ENCODE measurements at places on chromosomes 3 and 15.
A peak's percentile ranks its signal among the peaks of the same experiment; 100 is the strongest.

GRCh38 chr15:31005660-31006059 lies 14.2 kb upstream of the MTMR10 start:
- no peak for DNase-seq

GRCh38 chr3:164748626-164749025 lies 329.7 kb downstream of the SI start:
- no peak for DNase-seq

DNA sequence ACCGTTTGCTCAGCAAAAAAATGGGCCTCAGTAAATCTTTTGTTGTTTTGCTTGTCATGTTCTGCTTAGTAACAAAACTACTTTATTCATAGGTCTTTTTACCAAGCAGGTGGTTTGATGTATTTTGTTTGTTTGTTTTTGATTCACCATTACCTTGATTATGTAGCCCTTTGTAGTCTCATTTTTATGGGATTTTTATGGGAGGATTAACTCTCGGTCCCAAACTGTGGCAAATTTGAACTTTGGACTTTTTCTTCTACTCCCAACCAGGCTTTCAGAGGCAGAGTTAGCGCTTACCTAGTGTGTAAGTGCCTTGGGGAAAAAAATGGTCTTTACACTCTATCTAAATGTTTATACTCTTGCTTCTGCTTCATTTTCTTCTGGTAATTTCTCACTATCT lies 276.7 kb upstream of the POU1F1 start:
- DNase-seq, result no peak

DNA sequence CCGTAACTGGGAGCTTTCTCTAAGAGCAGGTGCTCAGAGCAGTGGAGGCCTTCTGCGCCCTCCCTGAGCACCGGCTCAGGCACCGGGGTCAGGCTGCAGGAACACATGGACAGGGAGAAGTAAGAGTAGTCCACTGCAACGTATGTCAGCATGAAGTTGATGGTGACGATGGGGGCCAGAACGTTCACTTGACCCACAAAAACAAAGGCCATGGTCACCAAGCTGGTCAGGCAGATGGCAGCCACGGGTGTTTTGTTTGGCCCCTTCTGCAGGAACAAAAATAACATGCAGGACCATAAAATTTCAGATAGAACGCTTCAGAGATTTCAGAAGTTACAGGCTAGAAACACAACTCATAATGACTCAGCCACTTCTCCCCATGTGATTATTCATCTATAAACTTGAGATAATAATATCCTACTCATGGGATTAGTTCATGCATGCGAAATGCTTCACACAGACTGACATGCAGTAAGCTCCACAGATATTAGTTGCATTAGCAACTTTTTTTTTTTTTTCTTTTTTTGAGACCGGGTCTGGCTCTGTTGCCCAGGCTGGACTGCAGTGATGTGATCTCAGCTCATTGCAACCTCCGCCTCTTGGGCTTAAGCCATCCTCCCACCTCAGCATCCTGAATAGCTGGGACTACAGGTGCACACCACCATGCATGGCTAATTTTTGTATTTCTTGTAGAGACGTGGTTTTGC lies 52.2 kb upstream of the HEG1 start:
- peak; percentile 94 for DNase-seq

DNA sequence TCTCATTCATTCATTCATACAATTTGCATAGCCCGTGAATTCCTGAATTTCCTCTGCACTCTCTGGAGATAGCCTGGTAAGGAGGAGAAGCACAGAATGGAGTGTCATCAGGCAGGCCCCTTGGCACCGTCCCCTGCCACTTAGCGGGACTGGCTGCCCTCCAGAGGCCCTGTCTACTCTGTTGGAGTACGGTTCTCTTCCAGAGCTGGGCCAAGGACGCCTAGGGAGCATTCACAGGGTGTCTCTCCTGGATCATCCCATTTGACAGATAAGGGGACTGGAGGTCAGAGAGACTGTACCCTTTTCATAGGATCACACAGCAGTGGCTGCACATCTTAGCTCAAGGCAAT lies 48.0 kb downstream of the PTH1R start:
- no peak for DNase-seq
